ENCODE measurements at places on chromosomes 5 and 9.

GRCh38 chr9:6405371-6405770, 7.6 kb upstream of the UHRF2 start:
- no peak for DNase-seq

DNA sequence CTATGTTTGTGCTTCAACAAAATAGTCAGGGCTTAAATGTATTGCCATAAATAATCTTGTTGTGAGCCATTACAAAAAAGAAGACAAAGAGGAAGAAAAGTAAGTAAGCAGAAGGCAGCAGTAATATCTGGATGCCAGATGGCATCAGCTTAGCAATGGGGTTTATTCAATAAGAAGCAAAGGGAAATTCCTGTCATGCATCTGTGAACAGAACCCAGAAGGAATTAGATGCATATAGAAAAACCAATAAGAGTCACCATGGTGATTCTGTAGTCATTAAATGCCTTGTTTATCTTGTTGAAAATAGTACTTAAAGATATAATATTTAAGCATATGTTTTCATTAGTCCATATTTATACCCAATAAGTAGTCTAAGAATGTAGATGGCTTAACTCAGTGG, 216.0 kb downstream of the ADAMTSL1 start:
- no peak for DNase-seq

DNA sequence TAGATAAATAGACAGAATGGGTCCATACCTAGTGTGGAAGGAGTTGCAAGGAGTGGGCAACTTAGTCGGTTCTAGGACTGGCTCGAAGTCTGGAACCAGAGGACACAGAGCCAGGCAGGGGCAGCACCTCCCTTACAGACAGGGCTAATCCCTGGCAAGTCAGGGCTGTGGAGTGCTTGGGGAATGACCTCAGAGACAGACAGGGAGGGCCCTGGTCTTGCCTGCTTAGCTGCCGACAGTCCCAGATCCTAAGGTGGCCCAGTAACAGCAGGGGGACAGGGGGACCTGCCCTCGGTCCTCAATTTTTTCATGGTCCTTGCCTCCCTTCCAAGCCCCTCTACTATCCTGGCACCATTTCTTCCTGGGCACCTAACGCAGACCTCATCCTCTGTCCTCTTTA, 222.4 kb upstream of the TNC start:
- DNase-seq: no peak

DNA sequence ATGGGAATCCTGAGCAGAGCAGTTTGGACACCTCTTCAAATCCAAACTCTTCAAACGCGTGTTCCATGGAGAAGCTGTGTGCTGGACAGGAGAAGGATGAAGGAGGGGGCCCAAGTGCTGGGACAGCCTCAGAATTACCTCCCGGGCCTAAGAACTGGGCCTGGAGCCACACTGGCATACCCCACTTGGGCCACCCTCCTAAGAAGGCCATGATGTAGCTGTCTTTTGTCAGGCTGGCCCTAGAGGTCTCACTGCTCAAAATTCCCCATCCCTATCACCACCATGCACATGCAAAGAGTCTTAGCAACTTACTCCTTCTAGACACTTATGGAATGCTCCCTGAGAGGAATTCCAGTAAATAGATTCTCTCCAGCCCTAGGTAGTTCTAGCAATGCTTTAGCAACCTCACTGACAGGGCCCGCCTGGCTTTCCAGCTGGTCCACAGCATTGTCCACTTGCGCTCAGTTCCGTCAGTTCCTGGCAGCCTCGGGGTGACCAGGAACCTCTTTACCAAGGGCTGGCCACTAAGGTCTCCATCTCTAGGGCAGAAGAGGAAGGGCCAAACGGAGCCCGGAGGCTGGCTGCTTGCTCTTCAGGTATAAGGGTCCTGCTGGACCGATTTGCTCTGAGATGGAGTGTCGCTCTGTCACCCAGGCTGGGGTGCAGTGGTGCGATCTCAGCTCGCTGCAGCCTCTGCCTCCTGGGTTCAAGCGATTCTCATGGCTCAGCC, 75.3 kb downstream of the RGS3 start:
- no peak for DNase-seq

DNA sequence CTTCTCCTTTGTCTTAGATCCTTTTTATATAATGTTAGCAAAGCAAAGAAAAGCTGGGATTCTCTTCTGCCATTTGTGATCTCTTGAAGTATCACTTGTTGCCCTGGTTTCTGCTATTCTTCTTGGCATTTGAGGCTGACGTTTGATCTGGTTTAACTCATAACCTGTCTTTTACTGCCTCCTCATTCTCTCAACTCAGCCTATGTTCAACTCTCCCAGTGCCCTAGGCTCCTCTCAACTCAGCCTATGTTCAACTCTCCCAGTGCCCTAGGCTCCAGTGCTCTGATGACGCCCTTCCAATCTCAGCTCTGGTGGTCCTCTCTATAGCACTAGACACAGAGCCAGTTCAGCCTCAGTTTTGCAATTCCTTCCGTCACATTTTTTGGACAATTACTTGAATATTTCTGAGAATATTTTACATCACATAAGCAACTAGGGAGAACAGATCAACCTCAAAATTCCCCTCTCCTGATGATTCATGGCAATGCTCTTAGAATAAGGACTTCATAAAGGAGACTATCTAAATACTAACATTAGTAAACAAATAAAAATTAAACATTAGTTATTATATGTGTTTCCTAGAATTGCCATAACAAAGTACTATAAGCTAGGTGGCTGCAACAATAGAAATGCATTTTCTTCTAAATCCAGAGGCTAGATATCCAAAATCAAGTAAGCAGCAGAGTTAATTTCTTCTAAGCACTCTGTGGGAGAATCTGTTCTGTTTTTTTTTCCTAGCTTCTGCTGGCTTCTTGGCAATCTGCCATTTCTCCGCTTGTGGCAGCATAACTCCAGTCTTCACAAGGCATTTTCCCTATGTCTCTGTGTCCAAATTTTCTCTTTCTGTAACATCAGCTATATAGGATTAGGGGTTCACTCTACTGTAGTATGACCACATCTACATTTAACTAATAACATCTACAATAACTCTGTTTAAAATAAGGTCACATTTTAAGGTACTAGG, 662.1 kb upstream of the FTMT start:
- DNase-seq: peak; percentile 67

DNA sequence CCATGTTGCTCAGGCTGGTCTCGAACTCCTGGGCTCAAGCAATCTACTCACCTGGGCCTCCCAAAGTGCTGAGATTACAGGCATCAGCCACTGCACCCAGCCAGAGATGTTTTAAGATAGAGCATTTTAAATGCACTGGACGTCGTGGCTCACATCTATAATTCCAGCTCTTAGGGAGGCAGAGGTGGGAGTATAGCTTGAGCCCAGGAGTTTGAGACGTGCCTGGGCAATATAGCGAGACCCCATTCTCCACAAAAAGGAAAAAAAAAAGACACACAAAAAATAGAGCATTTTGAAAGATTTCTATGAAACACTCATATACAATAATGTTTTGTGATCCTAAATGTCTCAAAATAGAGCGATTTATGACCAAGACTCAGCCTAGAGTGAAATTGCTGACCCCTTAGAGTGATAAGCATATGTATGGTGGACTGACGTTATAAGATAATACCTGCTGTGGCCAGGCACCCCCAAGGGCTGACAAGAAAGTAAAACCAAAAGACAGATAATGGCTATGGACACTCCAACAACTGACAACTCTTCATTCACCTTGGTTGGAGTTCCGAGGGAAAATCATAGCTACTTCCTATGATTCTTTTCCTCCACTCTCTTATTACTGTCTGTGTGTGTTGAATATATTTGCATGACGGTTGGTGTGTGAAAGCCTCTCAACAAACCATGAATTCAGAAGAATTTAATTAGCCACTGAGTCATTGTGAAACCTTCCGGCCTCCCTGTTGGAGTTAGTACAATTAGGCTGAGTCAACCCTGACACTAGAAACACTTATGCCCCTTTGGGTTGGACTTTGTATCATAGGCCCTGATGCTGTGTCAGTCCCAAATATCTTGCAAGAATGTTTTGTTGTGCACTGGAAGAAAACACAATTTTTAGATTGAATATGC, 526.5 kb upstream of the NUDT12 start:
- no peak for DNase-seq

DNA sequence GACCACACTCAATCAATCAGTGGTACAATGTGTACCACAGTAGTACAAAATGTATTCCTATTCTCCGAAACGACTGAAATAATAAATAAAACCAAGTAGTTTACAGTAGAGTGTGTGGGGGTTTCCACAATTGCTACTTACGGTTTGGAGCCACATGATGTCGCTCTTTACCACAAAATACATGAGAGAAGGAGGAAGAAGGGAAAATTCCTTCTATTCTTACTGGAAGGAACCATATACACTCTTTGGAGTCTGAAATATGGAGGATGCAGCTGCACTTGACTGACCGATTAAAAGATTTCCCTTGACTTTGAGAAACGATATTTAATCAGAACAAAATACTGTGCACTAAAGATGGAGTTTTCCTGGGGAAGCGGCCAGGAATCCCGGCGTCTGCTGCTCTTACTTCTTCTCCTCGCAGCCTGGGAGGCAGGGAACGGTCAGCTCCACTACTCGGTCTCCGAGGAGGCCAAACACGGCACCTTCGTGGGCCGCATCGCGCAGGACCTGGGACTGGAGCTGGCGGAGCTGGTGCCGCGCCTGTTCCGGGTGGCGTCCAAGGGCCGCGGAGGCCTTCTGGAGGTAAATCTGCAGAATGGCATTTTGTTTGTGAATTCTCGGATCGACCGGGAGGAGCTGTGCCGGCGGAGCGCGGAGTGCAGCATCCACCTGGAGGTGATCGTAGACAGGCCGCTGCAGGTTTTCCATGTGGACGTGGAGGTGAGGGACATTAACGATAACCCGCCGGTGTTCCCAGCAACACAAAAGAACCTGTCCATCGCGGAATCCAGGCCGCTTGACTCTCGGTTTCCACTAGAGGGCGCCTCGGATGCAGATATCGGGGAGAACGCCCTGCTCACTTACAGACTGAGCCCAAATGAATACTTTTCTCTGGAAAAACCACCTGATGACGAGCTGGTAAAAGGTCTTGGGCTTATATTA, at the start of gene PCDHA4:
PCDHA4 (plus strand) TSS at position 235 of the 942 bp plus-strand sequence.
- DNase-seq: peak; percentile 6

- no peak for DNase-seq
These were observed 2233.8 kb upstream of the C9orf72 start for GRCh38 chr9:29806937-29807618.

GRCh38 chr9:14061936-14062585, 251.9 kb downstream of the NFIB start:
- no peak for DNase-seq

DNA sequence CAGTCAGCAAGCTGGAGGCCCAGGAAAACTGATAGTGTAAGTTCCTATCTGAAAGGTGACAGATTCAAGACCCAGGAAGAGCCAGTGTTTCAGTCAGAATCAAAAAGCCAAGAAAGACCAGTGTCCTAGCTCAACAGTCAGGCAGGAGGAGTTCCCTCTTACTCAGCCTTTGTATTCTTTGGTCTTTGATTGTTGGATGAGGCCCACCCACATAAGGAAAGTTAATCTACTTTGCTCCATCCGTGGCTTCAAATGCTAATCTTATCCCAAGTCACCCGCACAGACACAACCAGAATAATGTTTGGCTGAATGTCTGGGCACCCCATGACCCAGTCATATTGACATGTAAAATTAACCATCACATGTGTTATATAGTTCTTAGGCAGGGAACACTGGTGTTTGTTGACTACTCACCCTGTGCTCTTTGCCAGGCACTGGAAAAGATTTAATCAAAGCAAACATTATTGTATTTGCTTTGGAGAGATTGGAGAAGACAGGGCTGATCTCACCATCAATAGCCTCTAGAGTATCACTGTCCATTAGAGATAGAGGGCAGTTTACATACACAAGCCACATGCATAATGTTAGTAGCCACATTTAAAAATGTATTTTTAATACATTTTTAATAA, 96.3 kb upstream of the KCNN2 start:
- DNase-seq: no peak
